ENCODE measurements at places on chromosomes 1 and 21.
A peak's percentile ranks its signal among the peaks of the same experiment; 100 is the strongest.

- DNase-seq: no peak
Observed at GRCh38 chr1:35049116-35049515, 17.4 kb upstream of the ZMYM6 start.

GRCh38 chr1:3355894-3356826, 98.3 kb upstream of the ARHGEF16 start:
- DNase-seq: no peak

GRCh38 chr1:44417351-44418021, 12.4 kb downstream of the RNF220 start:
- no peak for DNase-seq

DNA sequence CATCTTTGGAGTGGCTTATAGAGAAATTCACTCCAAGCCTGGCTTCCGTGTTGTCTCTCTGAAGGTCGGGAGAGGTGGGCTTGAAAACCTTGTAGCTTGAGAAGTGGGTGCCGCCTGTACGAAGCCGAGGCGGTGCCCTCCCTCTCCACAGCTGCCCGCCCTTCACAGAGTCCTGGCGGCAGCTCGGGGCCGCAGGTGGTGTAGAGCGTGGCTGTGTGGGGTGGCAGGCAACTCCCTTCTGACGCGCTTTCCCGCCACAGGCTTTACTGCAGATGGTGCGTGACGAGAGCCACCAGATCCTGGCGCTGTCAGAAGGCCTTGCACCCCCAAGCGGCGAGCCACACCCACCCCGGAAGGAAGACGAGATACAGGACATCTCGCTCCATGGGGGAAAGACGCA, 33.1 kb upstream of the DIP2A start:
- DNase-seq: peak; percentile 27

DNA sequence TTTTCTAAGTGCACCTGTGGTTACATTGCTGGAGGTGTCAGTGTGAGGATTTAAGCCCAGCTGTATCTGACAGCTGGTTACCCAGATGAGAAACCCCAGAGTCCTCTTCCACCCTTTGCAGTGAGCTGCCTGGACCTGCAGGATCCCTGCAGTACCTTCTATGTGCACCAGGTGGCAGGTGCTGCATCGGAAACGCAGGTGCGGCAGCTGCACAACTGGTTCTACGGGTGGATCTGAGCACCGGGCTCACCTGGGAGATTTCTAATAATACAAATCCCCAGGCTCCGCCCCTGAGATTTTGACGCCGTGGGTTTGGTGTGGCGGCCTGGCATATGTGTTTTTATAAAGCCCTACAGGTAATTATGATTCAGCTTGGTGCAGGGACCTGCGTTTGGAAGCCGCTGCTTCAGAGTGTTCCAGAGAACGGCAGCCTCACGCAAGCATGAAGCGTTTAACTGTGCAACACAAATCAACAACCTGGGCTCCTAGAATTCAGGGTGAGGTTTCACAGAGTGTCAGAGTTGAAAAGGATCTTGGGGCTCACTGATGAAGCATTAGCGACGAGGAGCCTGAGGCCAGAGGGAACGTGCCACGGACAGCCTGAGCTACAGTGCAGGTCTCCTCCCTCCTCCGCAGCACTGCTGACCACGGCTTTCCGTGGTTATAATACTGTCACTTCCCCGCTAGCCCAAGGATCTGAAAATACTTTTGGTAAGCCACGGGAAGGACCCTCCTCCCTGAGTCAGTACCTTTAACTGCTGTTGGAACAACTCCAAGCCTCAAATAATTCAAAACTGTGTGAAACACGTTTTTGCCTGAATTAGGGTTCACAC, 96.7 kb upstream of the TRABD2B start:
- peak; percentile 65 for DNase-seq

- DNase-seq: no peak
Observed at GRCh38 chr1:101162300-101162699, 74.5 kb upstream of the S1PR1 start.

- no peak for DNase-seq
Observed at GRCh38 chr1:52567943-52568342, 15.1 kb upstream of the TUT4 start.

GRCh38 chr1:81936853-81937252, 136.1 kb downstream of the ADGRL2 start:
- DNase-seq: no peak

DNA sequence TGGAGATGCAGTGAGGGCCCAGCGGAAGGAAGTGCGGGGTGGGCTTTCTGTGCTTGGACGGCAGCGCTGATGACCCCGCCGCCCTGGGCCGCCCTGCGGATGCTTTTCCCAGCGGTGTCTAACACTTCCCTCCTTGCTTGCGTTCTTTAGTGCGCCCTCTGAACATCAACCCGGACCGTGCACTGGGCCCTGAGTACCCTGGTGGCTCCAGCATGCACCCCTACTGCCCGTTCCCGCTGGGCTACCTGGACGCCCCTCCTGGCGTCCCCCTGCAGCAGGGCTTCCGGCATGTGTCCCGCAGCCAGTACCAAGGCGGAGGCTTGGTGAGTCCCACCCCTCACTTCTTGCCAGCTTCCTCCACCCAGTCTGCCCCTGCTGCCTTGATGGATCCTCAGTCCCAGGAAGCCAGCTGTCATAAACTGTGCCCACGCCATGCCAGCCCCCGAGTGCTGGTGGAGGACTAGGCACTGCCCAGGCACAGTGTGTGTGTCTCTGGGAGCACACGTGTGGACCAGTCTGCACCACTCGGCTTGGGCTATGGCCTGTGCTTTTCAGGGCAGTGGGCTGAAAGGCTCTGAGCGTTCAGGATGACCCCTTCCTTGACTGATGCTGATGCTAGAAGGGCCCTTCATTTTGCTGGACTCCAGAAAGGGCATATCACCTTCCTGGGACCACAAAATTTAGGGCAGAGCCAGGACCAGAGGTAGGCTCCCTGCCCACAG, 2.3 kb downstream of the DMRTB1 start:
- DNase-seq: no peak

DNA sequence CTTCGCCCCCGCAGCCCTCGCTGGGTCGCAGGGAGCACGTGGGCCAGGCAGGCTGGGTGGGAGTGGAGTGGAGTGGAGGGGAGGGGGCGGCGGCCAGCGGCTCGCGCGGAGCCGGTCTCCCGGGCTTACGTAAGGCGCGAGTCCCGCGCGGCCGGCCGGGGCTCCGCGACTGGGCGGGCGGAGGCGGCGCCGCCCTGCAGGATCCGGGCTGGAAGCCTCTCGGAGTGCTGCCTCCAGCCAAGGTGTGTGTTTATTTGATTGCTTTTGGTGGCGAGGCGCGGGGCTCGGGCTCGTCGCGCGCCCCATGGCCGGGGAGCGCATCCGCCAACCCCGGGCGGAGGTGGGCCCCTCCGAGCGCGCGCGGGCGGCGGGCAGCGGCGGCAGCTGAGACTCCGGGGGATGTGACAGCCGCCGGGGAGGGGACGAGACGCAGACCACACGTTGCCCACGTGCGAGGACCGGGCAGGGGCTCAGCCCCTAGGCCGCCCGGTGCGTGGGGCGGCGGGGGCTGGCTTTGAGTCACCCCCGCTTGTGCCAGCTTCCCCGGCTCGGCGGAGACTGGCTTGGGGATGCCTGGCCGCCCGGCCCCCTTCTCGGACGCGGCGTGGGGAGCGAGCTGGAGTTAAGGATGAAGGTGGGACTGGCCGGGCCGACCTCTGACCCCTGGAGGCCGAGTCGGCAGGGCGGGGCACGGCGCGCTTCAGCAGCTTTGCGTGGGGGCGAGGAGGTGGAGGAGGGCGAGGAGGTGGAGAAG, 402 bp upstream of the AK4 start:
- DNase-seq: peak; percentile 27

DNA sequence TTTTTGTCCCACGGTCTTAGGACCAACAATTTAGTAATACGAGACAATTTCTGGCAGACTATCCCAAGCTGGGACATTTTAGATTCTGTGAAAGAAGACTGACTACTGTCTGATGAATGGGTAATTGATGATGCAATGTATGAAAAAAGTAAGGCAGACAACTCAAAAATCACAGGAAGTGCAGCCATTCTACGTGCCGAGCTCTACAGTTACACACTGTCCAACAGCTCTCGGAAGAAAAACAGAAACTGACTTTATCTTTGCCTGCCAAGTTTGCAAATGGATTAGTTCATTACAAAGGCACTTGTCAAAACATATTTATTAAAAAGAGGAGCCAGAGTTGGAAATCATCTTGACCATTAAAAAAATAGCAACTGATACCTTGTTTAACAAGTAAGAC, 31.3 kb downstream of the ZBTB8B start:
- no peak for DNase-seq

- no peak for DNase-seq
Observed at GRCh38 chr1:34792868-34793727, at the start of gene GJA4. GJA4 (plus strand) TSS chr1:34792999; CDS start chr1:34794214, 1,215 bp downstream.

DNA sequence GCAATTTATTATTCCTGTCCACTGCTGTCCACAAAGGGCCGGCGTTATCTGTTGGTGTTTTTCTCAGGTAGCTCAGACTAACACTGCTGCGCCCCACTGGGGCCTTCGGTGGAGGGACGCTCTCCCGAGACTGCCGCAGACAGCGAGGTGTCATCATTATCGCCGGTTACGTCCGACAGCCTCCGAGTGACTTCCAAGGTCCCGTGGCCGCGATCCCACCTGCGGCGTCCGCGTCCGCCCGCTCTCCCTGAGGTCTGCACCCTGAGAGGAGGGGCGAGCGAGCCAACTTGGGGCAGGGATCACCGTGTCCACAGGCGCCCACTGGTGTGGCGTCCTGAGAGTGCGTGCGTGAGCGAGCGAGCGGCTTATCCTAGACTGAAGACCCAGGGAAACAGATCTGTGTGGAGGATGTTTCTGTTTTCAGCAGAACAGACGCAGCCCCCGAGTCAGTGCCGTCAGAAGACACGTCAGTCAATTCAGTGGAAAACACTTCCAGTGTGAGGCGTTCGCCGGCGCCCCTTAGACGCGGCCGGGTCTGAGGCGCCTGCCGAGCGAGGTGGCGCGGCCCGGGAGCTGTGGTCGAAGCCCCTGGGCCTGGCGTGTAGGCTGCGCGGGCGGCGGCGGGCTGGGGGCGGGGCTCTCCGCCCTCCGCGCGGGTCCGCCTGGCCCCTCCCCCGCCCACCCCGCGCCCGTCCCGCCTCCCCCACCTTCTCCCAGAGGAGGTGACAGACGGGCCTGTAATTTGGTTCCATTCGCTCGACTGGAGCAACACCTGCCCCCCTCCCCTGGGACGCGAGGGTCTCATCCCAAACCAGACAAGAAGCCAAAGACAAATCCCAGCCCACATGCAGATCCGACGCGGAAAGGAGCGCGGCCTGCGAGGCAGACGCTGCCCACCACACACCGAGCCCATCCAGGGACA, 12.6 kb downstream of the NHLH2 start:
- DNase-seq: no peak

GRCh38 chr1:193249187-193249586, 62.8 kb upstream of the B3GALT2 start:
- DNase-seq: no peak

DNA sequence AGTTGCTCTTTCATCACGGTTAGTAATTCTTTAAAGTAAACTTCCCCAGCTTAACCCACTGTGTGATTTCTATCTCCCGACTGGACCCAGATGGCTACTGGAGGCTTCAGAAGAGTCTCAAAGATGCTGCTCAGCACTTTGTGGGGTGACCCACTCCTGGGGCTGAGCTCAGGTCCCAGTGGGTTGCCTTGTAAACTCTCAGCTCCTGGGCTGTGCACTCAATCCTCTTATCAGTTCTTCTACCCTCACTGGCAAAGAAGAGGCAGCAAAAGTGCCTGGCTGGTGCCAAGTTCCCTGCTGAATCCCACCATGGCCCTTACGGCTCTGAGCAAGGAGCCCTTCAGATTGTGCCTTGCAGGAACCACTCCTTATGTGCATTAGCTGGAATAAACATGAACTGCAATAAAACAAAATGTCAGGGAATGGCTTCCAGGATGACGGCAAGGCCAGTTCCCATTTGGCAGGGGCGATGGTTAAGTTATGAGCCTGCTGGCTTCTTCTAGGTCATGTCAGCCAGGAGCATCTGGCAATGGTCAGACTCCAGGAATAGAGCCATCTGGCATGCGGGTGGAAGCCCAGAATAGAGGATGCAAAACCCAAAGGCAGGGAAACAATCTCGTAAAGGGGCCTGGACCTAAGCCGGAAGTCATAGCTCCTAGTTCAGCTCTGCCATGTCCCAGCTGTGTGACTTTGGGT, 6.8 kb downstream of the MYOC start:
- DNase-seq: no peak

GRCh38 chr1:21295002-21295401, 4.7 kb upstream of the ECE1 start:
- DNase-seq: peak; percentile 65

- no peak for DNase-seq
Observed at GRCh38 chr1:227270554-227270953, 47.7 kb downstream of the CDC42BPA start.

GRCh38 chr1:176208034-176208433, 948 bp upstream of the COP1 start:
- no peak for DNase-seq

- DNase-seq: no peak
Observed at GRCh38 chr1:121522061-121522759, 337.4 kb downstream of the SRGAP2C start.

- DNase-seq: no peak
Observed at GRCh38 chr1:195898924-195899323, 709.3 kb downstream of the KCNT2 start.

DNA sequence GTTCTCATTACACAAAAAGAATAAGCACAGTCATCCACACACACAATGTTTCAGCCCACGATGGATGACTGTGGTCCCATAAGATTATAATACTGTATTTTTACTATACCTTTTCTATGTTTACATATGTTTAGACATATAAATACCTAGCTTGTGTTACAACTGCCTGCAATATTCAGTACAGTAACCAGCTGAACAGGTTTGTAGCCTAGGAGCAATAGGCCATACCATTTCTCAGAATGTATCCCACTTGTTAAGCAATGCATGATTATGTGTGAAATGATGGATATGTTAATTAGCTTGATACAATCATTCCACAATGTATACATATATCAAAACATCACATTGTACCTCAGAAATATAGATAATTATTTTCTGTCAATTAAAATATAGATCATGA, 33.2 kb upstream of the SAMD13 start:
- DNase-seq: no peak
